Naive thymus-derived CD4-positive, alpha-beta T cell (primary cell): ENCODE measurements at places on chromosomes 6 and 20.
A peak's percentile ranks its signal among the peaks of the same experiment; 100 is the strongest.

GRCh38 chr6:158991017-158991723 is 8.8 kb downstream of the RSPH3 start:
- DNase-seq: no peak

GRCh38 chr6:19842030-19842615 is 5.0 kb downstream of the ID4 start:
- no peak for DNase-seq

GRCh38 chr6:15817100-15817499 is 154.3 kb upstream of the DTNBP1 start:
- no peak for DNase-seq

DNA sequence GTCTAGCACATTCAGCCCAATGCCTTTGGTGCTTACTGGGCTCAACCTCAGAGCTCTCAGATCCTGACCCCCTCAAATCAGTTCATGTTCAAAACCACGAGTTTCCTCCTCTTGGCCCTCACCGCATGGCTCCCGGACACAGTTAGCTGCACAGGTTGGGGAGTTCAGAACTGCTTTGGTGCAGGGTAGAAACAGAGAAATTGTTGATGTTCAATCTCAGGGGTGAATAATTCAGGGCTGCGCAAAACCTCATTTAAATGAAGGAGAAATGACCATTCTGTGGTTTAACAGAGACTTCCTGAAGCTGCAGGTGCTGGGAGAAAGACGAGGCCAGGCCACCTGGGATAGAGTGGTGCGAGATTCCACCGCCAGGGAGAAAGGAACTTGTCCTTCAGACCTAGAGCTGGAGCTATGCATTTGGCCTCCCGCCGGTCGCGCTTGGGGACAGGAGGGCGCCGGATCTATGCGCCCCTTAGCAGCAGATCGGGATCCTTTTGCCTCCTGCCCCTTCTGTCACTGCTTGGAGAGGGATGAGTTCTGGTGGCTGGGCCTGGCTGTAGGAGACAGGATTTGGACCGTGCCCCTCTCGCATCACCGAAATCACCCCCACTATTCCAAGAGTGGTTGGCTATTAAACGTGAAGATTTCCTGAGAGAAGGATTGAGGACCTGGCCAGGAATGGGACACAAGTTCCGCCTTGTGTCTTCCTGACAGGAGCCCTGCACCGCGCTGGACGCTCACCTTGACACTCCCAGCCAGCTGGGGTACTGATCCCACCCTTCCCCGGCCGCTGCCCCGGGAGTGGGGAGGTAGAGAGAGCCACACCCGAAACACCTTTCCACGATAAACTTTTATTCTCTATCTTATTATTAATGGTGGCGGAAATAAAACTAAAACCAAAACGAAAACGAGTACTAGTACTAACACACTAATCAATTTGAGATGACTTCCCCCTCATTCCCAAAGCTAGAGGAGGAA is 767 bp upstream of the PAX1 start:
- DNase-seq: no peak

DNA sequence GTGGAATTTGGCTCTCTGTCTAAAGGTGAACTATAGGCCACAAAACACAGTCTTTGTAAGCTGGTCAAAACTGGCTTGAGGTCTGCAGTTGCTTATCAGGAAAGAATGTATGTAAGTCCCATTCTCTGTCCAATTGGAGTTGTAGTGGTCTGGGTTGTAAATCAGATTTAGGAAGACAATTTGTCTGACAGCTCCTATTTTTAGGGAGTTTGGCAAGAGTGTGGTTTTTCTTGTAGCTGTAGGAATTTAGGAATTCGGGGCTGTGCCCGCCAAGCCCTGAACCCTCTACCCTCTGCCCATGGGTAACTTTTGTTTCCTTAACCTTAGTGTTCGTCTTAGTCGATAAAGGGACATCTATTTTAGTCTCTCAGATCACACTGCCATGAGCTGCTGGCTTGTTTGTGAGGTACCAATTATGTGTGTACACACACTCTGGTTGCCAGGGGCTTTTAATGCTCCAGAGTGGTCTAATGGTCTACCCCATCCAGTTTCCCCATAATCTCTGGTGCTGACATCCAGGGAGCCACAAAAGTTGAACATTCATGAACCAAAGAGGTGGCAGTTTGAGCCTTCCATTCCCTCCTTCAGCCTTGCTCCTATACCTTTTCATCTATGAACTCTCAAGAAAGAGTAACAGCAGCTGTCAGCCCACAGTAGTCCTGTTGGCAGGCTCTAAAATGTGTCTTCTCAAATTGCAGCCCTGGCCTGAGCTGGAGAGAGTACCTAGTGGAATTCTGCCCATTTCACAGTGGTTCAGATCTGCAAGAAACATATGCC is 93.0 kb downstream of the ANKRD6 start:
- no peak for DNase-seq

- DNase-seq: no peak
These were observed 102.7 kb downstream of the RNASET2 start for GRCh38 chr6:166853371-166854325.

DNA sequence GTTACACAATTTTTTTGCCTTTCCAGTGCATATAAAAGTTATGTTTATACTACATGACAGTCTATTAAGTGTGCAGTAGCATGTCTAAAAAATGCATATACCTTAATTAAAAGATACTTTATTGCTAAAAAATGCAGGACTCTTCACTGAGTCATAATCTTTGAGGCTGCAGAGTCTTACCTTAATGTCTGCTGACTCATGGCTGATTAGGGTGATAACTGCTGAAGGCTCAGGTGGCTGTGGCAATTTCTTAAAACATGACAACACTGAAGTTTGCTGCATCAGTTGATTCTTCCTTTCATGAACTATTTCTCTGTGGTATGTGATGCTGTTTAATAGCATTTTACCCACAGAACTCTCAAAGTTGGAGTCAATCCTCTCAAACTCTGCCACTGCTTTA is 19.1 kb downstream of the ZSCAN23 start:
- no peak for DNase-seq

DNA sequence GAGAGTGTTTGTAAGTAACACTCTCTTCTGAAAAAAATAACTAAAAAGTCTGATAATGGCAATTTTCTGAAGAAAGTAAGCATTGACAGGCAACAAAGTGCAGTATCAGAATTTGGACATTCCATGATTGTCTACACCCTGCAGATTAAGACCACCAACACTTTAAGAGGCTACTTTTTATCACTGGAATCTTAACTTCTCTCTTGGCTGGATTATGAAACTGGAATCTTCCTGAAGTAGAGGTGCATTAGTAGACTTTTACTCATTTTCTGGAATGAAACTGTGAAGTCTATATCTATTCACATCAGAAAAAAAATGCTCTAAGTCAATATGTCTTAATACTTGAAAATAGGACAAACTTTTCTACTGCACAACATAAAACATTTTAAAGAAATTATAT is 547.5 kb downstream of the COL12A1 start:
- no peak for DNase-seq

DNA sequence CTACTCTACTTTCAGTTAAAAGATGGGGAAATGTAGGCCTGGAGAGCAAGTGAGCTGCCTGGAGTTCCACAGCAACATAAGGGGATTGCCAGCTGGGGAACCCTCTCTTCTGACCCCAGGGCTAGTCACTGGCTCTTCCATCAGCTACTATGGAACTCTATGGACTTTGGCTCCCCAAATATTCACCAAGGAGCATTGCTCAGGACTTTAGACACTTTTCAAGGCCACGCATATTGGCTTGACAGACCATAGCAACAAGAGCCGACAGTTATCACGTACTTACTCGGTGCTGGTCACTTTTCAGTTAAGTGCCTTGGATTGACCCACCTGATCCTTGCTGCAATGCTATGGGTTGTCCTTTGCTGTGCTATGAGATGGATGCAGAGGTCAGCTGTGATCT is 360.7 kb upstream of the CHD6 start:
- DNase-seq: no peak

DNA sequence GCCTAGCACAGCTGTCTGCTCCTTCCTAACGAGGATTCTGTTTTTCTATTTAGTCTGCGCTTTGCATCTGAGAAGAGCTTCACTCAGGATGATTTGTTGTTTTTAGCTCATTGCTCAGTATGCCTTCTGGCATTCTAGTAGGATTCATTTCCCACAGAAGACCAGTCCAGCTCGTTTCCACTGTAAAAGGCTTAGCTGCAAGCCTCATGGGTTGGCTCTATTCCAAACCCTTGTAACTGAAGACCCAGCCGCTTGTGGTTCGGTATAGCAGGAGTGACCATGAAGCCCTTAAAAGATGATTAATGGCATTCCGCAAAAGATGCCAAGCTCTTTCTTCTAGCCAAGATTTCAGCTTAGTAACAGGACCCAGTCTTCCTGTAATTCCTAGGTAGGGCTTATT is 7.2 kb downstream of the ADGRF1 start:
- DNase-seq: no peak

DNA sequence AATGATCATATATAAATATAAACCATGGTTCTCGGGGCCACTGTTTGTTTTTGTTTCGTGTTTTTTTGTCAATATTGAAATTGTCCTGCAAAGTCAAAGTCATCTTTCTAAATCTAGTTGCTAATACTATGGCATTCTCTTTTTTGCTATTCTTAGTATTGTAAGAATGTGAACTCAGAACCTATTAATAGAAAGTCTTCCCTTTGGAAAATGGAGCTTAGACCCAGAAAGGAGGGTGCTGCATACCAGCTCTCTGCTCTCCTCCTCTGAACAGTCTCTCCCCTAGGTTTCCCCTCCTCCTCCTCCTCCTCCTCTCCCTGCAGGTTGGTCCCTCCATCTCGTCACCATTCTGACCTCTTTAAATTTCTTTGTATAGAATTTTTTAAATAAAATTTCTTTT is 150.4 kb upstream of the CCN2 start:
- DNase-seq: no peak

GRCh38 chr6:134176264-134176975 is 124.0 kb upstream of the SLC2A12 start:
- DNase-seq: peak; percentile 14

GRCh38 chr6:112005013-112005371 is 48.9 kb upstream of the CCN6 start:
- DNase-seq: no peak

DNA sequence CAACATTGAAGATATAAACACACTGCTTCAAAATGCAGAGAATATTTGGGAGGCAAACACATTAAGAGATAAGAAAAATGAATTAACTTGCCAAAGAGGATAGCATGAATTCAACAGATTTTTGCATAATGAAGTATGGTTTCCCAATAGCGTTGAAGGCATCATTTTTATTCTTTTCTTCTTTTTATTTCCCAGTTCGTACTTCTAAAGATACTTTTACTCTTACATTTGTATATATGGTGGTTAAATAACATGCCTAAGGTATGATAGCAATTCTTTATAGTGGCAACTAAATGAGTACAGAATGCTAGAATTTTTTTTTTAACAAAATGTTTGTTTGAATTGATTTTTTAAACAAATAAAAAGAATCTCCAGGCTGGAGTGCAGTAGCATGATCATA is 473.4 kb upstream of the MARCKS start:
- DNase-seq: no peak

- no peak for DNase-seq
These were observed 18.0 kb upstream of the MAP3K4 start for GRCh38 chr6:160973311-160974250.

GRCh38 chr20:5636841-5637240 is 113.4 kb upstream of the SHLD1 start:
- DNase-seq: no peak

DNA sequence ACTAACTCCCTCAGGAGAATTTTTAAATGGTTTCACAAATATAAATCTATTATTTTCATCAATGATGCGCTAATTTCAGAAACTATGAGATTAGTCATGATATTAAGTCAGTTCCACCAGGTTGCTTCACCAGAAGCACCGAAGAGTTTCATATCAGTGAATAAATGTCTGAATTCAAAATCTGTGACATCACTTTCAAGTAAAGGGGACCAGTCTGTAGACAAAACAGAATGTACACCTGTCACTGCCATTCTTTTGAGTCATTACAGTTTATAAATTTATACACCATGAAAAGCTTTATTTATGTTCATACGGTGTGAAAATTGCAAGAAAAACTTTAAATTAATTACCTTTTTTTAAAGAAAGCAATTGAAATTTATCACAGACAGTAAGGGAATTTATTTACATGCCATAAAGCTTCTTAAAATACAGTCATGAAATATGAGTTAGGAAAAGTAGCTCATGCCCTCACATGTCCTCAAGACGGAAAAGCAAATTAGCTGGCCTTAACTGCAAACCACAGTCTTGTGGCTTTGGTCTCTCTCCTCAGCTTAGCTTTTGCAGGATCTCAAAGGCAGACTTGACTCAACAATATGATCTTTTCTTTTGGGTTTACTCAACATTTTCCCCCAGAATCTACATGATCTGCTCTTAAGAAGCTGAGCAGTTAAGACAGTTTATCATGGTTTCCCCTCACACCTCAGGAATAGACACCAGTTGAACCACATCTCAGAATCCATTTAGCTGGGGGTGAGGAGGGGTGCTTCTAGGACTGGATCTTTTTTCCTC is 177.7 kb upstream of the MCHR2 start:
- no peak for DNase-seq

DNA sequence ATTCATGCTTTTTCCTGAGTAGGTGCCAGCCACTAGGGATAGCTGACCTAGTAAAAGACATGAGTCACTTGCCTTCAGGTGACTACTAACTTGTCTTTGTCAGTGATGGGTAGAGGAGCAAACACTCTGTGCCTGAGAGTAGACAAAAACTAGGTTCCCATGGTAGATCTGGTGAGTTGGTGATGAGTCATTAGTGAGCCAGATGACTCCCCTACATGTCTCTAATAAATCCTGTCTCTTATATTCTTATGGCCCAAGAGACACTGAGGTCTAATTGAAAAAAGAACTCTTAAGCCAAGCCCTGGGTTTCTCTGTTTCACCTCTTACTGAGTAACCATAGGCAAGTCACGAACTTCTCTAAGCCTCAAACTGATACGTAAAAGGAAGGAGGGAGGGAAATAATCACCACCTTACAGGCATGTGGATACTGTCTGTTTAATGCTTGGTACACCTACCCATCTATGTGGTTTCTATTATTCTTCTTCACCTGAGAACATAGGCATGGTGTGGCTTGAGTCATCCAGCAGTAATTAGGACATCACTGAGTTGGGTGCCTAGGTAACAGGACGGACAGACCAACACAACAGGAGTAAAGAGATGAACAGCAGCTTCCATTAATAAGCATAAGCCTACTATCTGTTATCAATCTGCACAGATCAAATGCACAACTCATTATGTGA is 20.3 kb downstream of the TTPAL start:
- no peak for DNase-seq

- peak; percentile 69 for DNase-seq
These were observed 8.1 kb upstream of the ZBP1 start for GRCh38 chr20:57628047-57628961.

- DNase-seq: no peak
These were observed 505.8 kb downstream of the DOK5 start for GRCh38 chr20:54981175-54981574.

DNA sequence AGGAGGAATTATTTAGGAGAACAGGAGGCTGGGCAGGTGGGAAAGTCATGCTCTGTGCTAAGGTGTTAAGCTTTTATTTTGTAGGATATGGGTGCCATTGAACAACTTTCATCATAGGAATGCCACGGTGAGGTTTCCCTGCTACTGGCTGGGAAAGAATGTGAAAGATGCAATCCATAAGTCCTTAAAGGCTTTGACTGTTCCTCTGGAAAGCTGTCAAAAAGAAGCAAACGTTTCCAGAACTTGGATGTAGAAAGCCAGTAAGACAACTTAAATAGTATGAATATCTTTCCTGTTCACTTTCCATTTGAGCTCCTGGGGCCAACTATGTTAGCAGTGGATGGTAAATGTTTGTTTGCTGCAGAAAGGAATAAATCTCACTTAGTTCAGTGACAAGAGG is 574.4 kb downstream of the RNF144B start:
- no peak for DNase-seq
